Lung microvascular endothelial cell (primary cell): ENCODE measurements at places on chromosomes 1 and 21.

GRCh38 chr1:212667223-212668139 lies 32.2 kb downstream of the BATF3 start:
- DNase-seq: peak; percentile 98

- no peak for DNase-seq
Observed at GRCh38 chr1:7515175-7515574, 255.9 kb upstream of the VAMP3 start.

- DNase-seq: no peak
Observed at GRCh38 chr1:24202987-24203386, 15.9 kb upstream of the IFNLR1 start.

GRCh38 chr1:89844241-89844807 lies 23.5 kb downstream of the LRRC8D start:
- peak; percentile 22 for DNase-seq

DNA sequence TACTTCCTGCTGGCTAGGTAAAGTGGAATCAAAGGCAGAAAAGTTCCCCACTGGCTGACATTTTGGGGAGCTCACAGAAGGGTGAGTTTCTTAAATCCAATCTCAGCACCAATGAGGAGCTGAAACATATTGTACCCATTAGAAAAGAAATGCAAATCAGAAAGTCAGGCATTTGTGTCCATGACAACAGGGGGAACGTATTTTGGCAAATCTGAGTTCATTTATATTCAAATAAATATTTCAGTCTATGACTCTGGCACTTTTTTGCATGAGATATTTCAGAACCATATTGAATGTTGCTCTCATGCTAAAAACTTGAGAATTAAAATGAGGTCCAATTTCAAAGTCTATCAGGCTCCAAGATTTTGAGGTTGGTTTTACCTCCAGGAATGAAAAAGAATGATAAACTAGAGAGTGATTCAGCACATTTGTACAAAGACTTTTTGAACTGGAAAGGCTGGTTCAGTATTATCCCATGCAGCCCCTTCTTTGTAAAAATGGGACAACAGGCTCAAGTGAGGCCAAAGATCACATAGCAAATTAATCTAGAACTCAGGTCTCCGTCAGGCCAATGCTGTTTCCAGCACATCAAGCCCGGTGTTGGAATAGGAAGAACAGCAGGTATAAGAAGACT lies 202.2 kb downstream of the RRAGC start:
- no peak for DNase-seq

DNA sequence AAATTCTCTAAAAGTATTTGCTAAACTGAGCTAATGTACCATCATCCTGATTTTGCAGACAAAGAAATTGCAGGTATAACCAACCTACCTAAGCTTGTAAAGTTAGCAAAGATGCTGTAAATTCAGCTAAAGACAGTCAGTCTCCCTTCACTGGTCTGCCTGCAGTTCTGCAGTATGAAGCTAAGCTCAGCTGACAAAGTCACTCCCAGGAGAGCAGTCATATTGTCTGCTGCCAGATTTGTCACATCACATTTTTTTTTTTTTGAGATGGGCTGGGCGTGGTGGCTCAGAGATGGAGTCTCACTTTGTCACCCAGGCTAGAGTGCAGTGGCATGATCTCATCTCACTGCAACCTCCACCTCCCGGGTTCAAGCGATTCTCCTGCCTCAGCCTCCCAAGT lies 8.9 kb upstream of the CMPK1 start:
- no peak for DNase-seq

DNA sequence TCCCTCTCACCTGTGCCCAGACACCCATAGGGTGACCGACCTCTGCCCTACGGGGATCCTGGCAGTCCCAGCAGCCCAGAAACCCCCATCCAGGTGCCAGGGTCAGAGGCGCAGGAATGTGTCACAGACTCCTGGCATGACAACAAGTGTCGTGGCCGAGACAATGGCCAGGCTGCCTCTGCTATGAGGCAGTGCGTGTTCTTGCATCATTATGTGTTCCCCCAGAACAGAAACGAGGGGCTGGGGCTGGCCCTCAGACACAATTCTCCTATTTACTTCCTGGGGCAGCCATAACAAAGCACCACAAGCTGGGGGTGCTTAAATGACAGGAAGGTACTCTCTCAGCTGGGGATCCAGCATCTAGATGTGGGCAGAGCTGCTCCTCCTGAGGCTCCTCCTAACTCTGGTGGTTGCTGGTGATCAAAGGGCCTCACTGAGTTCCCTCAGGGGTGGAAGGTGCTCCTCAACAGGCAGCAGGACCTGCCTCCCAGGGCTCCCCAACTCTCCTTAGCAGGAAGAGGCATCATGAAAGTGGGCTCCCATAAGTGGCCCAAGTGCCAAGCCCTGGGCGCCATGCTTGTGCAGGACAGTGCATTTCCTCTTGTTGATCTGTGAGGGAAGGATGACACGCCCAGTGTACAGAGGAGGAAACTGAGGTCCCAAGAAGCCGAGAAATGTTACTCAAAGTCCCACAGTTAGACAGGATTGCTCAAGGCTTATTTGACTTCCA lies 24.2 kb upstream of the BACE2 start:
- DNase-seq: no peak

GRCh38 chr1:201183753-201184152 lies 6.9 kb upstream of the IGFN1 start:
- DNase-seq: no peak

DNA sequence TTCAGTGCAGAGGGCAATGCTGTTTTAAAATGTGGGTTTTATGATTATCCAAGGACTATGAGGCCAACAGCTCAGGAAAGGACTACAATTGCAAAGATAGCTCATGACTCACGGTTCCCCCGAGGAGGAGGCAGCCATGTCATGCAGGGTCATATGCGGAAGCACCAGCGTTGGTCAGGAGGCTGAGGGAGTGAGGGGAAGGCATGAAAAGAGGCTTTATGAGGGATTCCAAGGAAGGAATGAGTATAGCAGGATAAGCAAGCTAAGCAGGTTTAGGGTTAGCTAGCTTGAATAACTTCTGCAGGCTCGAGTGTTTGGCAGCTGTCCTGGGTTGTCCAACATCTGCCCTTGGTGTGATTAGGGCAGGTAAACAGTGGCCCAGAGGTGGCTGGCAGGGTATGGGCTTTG lies 495.1 kb downstream of the SETD4 start:
- DNase-seq: no peak

GRCh38 chr1:9069326-9070100 lies at the start of gene SLC2A5:
Gene SLC2A5 (minus strand): TSS chr1:9069635. CDS start chr1:9069536, 99 bp downstream.
- DNase-seq: no peak

DNA sequence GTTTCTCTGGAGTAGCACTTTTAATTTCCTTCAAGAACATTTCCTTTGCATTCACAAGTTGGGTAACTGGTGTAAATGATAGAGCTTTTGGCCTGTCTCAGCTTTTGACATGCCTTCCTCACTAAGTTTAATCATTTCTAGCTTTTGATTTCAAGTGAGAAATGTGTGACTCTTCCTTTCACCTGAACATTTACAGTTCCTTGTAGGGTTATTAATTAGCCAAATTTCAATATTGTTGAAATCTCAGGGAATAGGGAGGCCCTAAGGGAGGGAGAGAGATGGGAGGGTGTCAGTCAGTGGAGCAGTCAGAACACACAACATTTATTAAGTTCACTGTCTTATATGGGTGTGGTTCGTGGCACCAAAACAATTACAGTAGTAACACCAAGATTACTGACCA lies 14.2 kb downstream of the AADACL3 start:
- no peak for DNase-seq

DNA sequence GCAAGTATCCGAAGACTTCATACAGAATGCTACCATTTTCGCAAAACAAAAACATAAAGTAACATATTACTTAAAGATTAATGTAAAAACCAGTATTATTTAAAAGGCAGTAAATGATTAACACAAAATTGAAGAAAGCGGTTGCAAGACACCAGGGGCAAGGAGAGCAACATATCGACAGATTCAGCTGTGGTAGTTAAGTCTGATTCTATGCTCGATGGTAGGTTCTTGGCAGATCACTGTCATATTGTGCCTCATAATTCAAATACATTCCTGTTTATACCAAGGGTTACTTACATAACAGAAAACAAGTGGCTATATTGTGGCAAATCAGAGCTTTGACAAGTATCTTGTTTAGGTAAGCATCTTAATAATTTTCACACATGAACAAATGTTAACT lies 37.7 kb downstream of the NRIP1 start:
- no peak for DNase-seq

- DNase-seq: no peak
Observed at GRCh38 chr1:109312978-109313775, 6.4 kb upstream of the MYBPHL start.

GRCh38 chr1:84855691-84856630 lies 37.0 kb downstream of the LPAR3 start:
- DNase-seq: peak; percentile 57

DNA sequence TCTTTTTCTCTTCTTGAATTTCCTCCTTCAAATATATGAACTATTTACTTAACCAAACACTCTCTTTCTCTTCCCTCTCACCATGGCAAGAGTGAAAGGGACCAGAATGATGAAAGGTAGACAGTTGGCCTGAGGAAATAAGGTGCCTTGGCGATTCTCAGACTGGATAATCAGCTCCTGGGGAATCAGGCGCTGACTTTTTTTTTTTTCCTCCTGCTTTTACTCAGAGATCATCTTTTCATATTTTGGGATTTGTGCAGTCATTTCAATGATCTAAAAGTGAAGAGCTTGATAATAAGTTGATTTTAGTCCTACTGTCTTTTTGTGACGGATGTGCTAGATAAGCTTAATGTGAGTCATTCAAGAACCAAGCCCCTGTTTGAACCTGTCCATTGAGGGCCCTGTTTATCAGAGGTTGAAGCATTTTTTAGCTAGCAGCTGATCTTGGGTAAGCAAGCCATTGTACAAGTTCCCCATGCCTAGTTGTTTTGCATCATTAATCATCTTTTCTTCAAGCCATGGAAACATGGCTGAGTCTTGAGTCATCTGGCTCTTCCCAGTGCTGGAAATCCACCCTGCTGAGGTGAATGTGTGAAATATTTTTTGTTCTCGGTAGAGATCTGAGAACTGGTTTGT lies 40.8 kb downstream of the ITSN1 start:
- DNase-seq: no peak

DNA sequence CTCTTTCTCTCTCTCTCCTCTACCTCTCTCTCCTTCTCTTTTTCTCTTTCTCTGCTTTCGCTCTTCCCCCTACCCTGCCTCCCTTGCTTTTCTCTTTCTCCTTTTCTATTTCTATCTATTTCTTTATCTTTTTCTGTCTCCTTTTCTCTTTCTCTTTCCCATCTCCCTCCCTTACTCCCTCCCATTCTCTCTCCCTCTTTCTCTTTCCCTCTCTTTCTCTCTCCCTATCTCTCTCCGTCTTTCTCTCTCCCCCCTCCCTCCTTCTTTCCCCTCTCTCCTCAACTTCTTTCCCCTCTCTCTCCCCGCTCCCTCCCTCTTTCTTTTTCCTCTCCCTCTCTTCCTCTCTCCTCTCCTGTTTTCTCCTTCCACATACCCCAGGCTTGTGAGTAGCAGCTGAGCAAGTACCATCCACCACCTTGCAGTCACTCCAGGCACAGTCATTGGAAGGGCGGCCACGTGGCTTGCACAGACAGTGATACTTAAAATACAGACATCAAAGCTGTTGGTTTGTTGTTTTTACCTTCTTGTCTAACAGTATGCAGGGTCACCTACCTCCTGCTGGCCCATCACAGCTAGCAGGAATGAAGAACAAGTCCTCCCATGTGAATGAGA lies 209.1 kb upstream of the COA6 start:
- no peak for DNase-seq

GRCh38 chr1:27564710-27565649 lies 39.0 kb downstream of the AHDC1 start:
- DNase-seq: no peak

DNA sequence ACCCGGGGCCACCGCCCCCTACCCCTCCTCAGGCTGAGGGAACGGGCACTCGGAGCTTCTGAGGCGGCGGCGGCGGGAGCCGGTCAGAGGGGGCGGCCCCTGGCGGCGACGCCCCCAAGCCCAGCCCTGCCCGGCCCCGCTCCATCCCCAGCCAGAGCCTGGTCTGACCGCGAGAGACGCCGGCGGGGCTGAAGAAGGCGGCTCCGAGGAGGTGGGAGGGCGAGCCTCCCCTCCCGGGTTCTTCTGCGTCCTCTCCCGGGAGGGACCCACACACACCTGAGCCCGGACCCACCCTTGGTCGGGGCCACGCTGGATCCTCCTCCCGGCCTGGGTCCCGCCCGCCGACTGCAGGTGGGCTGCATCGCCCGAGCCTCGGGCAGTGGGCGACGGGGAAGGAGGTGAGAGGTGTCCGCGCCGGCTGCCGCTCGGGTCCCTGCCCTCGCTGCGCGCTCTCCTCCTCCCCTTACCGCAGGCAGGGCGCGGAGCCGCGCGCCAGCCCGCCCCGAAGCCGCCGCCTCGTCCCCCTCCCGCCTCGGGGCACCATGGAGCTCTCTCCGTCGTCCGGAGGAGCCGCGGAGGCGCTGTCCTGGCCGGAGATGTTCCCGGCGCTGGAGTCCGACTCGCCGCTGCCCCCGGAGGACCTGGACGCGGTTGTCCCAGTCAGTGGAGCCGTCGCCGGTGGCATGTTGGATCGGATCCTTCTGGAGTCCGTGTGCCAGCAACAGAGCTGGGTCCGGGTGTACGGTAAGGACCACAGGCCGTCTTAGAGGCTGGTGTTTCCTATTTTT lies at the start of gene RASAL2:
Gene RASAL2, plus strand, starts transcription at position 154 of the 788 bp plus-strand sequence. Its CDS starts 389 bp downstream, at position 543.
- DNase-seq: peak; percentile 63

GRCh38 chr1:10556430-10557005 lies 81.8 kb downstream of the PEX14 start:
- no peak for DNase-seq

GRCh38 chr21:22374218-22374969 lies 1376.2 kb downstream of the NCAM2 start:
- no peak for DNase-seq

DNA sequence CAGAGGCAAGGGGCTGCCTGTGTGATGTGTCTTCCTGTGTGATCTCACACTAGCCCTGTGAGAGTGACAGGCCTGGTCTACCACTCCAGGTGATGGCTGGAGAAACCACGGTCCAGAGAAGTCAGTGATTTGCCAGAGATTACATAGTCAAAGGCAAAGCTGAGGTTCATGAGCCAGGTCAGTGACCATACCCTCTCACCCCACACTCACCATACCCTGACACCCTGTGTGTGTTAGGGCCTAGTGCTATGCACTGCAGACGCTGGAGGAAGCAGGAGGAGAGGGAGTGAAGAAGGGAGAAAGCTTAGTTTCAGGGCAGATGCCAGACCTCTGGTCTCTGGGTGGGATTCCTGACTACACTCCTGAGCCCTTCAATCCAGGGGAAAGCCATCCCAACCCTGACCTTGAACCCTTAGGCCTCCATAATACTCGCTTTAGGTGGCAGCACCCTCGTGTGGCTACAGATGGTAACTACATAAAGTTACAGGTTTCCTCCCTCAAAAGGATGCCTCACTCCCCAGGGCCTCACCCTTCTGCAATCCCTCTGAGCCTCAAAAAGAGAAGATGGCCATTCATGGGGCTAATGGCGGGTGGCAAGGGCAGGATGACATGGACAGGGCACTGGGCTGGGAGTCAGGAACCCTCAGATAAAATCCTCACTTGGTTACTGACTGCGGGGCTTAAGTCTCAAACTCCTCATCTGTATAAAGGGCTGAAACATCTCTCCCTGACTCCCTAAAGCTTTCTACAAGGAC lies 20.8 kb upstream of the SDC3 start:
- peak; percentile 51 for DNase-seq
